ENCODE measurements at places on chromosomes 3 and 15.

DNA sequence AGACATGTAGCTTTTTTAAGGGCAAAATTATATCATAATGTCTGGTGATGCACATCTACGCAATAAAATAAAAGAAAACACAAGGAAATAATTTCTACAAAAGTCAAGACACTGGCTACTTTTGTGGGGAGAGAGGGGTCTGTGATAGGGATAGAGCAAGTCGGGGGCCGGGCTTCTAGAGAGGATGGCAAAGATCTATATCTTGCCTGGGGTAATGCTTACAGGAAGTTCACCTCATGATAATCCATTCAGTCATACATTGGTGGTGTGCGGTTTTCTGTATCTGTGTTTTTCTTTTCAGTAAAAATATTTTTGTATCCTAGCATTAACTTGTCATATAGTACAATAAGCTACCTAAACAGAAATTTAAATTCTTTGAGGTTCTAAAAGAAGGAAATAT is 178.8 kb downstream of the ARRDC4 start:
- DNase-seq, result no peak

- no peak for DNase-seq
These were observed 127.9 kb downstream of the GADL1 start for GRCh38 chr3:30766522-30766921.

DNA sequence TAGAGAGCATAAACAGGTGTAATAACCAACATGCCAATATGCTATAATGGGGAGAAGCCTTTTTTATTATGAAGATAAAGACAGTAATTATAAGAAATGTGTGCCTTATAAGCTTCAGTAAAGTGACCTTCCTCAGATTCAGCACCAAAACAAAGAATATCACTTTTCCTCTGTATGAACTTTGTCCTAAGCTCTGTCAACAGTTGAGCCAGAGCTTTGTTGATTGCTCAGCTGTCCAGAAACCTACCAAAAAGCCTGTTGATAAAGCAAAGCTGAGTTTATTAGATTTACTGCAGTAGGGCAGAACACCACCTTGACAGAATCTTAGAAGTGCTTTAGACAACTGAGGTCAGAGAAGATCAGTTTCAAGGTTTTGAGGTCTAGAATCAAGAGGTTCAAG is 635.3 kb downstream of the EDEM1 start:
- DNase-seq, result no peak

GRCh38 chr3:194961571-194961970 is 275.9 kb downstream of the FAM43A start:
- DNase-seq, result no peak

DNA sequence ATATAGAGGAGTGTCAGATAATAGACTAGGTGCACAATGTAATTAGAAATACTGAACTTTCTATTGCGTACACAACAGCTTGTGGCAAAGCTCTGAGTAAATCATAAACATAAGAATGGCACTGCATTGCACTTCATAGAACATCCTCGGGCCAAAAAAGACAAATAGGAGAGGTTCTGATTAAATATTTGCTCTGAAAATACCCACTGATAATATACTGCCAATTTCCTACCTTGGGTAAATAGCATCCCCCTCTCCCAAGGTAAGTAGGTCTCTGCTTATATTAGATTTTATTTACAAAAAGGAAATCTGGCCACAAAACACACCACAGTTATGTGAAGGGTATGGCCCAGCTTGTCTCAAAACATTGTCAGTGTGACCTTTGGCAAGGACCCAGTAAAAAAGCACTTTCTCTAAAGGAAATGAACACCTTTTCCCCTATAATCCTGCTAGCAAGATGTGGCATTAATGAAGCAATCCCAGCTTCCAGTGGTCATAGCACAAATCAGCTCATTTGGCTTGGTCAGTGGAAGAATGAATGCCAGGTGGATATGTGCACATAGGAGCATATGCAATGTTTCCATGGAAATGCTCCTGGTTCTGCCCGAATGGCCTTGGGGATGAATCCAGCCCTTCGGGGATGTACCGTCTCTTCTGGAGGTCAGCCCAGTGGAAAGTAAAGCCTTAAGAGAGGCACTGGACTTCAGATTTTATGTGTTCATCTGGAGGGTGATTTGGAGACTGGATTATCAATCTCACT is 315.9 kb downstream of the LSAMP start:
- no peak for DNase-seq

- no peak for DNase-seq
These were observed 183.4 kb upstream of the GADL1 start for GRCh38 chr3:31077826-31078225.

- DNase-seq, result no peak
These were observed 52.4 kb downstream of the IL20RB start for GRCh38 chr3:137010137-137010536.

GRCh38 chr3:6516143-6516542 is 344.8 kb upstream of the GRM7 start:
- DNase-seq, result no peak

DNA sequence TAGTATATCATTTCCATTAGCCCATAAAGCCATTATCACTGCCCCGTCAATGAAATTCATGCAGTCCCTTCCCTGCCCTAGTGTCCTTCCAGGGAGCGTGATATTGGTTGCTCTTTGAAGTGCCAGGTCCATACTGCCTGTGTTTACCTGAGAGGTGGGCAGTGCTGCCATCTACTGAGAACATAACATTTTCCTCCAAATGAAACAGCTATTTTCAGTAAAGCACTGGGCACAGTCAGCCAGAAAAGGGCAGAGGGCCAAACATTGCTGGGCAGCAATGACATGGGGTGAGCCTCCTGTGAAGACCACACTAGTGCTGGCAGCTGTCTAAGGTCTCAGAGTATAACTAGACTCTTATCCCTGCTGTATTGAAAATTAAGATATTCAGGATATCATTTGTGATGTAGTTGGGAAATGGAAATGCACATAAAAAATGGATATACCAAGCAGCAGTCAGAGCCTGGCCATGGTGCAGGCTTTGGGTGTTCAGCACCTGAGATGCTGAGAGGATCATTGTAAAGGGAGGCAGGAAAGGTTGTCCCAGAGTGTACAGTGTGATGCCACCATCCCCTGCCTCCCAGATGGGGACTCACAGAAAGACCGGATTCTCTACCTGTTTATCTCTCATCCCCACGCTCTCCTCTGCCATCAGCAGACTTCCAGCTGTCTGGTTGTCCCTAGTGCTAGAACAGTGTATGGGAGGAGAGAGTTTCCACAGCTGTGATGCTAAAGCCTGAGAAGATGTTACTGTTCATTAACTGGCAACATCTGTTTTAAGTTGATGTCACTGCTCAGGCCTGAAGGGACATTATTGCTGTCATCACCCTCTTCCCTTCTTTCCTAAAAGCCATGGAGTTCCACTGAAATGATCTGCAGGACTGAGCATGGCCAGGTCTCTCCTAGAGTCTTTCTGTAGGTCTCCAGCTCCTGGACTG is 108.8 kb downstream of the ARNT2 start:
- DNase-seq, result peak; percentile 4

DNA sequence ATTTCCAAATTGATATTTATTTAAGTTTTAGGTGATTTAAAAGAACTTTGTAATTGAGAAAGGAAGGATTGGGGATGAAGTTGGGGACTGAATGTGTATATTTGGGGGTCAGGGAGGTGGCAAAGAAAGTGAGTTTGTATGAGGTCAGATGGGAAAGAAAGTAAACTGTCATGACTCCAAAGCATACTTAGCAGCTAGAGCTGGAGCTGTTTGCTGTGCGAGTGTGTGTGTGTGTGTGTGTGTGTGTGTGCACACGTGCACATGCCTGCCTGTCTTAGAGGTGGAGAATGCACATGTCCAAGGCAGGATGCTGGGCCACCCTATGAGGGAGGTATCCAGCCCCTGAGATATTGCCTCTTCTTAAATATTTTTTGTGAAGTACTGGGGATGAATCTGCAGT is 21.0 kb downstream of the BOC start:
- no peak for DNase-seq

DNA sequence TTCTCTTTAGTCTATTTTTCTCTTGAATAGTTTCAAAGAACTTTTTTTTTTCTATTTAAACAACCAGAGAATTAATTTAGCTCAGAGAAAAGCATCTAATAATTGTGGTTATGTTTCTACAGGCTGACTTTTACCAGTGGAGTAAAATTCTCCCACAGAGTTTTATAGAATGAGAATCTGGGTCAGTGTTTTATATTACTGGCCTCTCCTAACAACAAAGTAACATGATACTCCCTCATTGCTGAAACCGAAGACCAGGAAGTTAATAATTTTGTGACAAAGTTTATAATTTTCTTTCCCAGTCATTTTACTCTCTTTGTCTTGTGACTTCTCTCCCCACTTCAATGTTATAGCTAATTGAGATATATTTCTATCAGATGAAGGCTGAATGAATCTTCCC is 946.9 kb downstream of the EPHA3 start:
- DNase-seq, result no peak

- no peak for DNase-seq
These were observed 8.3 kb downstream of the SLC38A3 start for GRCh38 chr3:50213373-50213772.

DNA sequence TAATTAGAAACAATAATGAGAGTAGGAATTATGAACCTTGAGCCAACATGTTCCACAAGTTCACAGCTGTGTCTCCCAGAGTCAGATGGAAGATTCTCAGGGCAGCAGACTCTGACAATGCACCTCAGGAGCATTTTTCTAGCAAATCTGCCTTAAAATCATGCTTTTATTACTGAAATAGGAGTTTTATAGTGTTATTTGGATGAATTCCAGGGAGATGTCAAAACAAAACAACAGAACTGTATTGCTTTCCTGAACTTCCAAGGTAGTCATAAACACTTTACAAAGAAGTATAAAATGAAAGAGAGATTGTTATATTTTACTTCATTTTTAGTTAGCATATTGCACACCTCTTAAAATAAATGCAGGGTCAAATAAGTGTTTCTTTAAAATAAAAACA is 77.0 kb downstream of the P3H2 start:
- DNase-seq, result no peak

DNA sequence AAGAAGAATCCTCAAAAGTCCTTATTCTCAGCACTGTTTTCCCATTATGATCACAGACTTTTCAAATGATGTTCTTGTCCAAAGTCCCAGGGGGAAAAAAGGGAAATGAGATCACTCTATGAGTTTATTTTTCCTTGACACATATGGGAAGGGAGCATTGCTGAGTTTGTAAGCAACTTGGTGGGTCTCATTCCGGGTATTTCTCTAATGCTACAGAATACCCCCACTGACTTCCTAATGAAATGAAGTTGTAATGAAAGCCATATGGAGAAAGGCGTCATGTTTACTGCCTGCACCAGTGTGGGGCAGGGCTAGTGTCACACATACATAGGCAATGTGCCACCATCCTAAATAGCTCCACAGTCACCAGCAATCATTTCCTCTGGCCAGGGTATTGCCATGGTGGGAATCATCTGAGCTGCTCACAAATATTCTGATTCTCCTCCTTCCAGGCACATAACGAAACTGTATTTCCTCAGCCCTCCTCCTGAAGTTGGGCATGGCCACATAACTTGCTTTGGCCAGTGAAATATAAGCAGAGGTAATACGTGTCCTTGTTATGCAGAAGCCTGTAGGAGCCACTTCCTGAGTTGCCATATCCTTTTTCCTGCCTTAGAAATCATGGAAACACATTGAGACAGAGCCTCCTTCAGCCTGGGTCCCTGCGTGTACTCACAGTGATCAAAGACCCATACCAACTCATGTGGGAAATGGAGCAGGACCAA is 41.0 kb upstream of the C15orf61 start:
- DNase-seq, result no peak

DNA sequence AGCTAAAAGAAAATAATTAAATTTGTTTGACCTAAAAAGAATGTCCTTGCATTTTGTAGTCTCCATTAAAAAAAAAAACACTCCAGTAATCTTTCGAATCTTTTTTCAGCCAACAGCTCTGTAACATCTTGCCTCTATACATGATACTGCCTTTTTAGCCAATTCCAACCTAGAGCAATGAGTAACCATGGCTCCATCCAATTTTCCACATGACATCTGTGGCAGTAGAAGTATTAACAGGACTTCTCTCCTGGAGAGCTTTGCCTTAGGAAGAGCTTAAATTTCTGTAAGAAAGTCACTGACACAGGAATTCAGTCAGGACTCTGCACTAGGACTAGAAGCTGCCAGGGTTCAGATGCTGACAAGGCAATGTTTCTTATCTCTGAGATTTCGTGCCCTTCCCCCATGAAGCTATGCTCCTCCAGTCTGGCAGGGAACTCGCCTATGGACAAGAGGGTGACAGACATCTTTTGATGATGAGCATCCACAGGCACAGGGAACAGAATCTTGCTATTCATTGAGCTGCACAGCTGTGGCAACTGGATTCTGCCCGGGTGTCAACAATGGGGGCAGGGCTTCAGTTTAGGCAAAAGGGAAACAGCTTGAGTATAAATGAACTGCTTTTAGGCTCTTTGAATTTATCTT is 81.8 kb downstream of the ALCAM start:
- DNase-seq, result no peak

All from NCI-H526 treated with DMSO at 0.1 percent for 48 hours (cell line).